ENCODE measurements at places on chromosomes 2 and 18.

- no peak for DNase-seq
Observed at GRCh38 chr2:191844706-191845105, 2.2 kb downstream of the CAVIN2 start.

DNA sequence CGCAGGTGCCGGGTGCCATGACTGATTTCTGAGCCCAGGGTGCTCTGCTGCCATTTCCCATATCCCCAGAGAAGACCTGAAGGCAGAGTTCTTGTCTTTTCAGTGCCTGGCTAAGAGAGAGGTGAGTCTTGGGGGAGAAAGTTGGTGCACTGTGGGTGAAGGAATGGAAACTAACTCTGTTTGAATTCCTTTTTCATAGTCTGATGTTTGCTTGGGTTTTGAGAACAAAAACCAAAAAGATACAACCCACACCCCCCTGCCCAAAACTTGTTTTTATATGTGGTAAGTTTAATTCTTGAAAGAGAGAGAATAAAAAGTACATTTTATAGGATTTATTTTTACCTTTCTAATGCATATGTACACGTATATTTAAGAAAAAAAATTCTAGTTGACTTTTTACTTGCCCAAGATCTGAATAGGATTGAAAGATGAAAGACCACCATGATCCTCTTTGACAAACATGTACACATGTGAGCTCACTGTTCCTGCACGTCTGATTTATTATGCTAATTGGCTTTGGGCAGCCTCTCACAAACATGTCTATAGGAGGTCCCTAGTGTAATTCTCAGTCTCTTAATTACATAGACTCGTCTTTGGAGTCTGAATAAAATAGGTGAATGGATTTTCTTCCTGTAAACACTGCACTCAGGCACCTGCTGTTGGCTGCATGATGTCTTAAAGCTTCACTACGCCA is 46.3 kb downstream of the ARL4C start:
- no peak for DNase-seq

- no peak for DNase-seq
Observed at GRCh38 chr2:170394641-170395387, 216.9 kb downstream of the MYO3B start.

- DNase-seq: peak; percentile 47
Observed at GRCh38 chr2:230866756-230867523, 2.2 kb downstream of the ITM2C start.

DNA sequence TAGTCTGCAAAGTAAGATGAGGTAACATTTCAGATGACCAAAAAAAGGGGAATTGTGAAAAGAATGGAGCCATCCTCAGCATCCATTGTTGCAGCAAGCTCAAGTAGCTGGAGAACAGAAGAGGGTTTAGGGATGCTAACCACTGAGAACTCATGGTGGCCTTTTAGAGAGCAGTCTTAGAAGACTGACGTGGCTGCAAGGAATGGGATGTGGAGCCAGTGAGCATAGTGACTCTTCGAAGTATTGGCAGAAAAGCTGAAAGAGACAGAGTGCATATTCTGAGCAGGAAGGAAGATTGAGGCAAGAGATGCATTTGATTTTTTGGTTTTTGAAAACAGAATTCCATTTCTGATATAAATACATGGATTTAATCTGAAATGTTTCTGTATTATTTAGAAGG is 151.2 kb downstream of the UBE2E3 start:
- DNase-seq: no peak

DNA sequence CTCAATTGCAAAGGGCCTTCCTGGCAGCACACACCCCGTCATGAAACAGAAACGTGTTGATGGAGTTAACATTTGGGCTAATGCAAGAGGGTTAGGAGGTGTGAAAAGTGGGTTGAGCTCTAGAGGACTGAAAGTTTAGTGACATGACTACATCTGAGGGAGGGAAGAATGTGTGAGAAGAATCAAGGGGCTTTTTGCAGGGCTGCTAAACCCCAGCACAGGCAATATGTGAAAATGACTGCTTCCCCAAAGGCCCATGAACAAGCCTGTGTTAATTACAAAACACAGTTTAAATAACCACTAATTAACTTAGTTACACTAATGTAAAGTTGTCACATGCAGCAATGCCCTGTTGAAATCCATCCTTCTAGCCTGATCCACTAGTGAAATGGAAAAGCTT is 63.4 kb upstream of the PEX13 start:
- no peak for DNase-seq

DNA sequence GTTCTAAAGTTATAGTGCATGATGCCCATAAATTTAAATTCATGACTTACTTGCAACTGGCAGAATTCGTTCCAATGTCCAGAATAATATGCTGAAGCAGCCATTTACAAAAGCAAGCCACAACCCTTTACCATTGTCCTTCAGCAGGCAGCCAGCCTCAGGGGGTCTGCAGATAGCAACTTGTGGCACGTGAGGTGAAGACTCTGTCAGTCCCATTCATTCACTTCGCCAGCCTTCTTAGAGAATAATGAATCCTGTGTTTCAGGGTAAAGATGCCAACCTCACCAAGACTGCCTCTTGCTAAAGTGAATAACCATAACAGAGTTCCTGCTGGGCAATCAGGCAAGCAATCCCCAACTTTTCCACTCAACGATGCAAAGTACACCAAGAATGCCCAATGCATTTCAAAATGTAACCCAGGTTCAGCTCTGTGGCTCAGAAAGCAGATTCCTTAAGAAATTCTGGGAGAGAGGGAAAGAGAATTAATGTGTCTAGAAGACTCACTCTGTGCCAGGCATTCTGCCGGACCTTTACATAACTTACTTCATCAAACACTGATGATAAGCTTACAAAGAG is 315.4 kb downstream of the NCKAP5 start:
- no peak for DNase-seq

DNA sequence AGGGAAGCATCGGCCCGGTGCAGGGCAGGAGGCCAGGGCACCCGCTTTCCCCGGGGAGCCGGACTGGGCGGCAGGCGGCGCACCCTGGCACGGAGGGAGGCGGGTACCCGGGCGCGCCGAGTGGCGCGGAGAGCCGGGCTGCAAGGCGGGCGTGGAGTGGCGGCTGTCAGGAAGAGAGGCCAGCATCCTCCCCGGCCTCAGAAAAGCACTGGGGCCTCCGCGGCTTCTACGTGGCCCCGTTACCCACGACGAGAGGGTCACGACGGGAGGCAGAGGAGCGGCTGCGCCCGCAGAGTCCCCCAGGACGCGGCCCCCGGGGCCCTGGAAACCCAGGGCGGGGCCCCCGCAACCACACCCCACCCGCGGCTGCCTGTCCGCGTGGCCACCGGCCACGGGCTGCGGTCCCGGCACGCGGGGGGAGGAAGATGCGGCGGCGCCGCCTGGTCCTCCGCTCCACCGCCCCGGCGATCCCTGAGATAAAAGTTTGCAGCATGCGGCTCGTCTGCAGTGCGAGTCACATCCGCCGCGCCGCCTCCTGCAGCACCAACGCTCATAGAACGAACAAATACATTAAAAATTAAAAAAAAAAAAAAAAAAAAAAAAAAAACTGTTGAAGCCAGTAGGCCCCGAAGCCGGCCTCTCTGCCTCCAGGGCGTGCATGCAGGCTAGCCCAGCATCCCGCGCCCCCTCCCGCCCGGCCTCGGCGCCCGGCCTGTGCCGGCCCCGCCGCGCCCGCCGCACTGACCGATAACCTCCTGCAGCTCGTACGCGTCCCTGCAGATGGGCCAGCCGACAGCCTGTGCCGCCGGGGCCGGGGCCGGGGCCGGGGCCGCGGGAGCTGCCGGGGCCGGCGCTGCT is 683 bp downstream of the STK39 start:
- DNase-seq: peak; percentile 78

DNA sequence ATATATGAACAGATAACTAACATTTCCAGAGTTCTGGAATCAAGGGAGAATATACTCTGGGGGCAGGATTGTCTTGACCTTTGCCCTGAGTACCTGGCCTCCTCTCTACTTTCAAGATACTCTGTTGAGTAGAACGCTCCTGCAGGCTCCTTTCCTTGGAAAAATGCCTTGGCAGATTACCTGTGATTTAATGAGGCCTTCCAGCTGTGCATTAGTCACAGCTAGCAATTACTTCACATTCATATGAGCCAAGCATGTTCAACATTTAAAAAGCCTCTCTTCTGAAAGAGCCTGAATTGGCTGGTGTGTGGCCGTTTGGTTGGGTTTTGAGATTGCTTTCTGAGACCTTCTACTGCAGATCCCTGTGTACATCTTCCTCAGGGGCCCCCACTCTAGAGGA is 142.2 kb downstream of the PLCL1 start:
- DNase-seq: no peak

GRCh38 chr2:9752441-9753275 is 90.6 kb upstream of the TAF1B start:
- DNase-seq: peak; percentile 88

DNA sequence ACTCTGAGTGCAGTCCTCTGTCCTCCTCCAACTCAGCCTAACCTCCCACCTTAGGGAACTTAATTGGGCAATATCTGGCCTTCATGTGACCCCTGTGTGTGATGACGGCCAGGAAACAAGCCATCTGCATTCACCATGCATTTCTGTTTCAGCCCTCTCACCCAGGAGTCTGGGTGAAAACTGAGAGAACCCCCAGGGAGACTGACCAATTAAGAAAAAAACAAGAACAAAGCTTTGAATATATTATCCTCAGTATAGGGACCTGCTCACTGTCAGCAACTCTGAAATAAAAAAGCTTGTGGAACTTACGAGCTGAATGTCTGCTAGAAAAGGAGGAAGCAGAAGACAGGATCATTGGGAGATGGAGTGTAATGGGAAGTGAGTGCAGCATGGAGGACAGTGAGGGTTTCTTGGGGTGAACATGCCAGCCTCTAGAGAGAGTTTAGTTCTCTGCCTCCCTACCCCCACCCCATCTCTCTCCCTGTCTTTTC is 9.5 kb downstream of the MAPRE2 start:
- DNase-seq: no peak

DNA sequence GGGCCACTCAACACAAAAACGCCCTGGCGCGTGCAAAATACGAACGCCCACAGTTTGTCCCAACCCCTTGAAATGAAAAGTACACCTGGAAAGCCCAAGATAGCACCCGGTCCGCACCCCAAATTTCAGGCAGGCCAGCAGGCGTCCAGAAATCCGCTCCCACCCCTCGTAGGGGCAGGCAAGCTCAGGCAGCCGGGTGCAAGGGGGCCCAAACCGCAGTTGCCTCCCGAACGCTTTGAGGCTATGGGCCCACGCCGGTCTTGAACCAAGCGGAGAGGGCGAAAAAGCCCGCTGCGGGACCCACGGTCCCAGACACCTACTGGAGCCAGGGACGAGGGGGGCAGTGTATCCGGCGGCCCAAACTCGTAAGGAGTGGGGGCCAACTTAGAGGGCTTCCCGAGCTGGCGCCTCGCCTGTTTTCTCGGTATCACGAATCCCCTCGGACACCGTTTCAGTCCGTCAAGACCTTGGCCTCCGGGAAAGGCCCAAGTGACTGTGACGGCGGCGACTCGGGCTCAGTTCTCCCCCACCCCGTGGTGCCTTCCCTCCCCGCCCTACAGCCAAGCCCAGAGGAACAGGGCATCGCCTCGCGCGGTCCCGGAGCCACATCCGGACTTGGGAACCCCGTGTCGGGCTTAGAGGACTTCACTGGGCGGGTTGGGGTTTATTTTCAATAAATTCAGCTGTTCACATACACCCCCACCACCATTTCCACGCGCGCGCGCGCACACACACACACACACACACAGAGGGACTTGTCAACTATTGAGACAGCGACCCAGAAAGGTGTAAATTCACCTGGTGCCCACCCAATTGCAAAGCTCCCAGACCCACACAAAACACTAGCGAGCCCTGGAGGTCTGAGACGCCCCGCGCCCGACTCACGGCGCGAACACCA is 6.2 kb upstream of the SATB2 start:
- no peak for DNase-seq

GRCh38 chr2:72669121-72669520 is 156.7 kb downstream of the EXOC6B start:
- no peak for DNase-seq

Data from stimulated activated CD4-positive, alpha-beta T cell treated with anti-CD3 and anti-CD28 coated beads, Interleukin-2, amount 100 ng/mL, for 24 hours (primary cell).